ENCODE measurements at places on chromosomes 5 and 9.
A peak's percentile ranks its signal among the peaks of the same experiment; 100 is the strongest.

DNA sequence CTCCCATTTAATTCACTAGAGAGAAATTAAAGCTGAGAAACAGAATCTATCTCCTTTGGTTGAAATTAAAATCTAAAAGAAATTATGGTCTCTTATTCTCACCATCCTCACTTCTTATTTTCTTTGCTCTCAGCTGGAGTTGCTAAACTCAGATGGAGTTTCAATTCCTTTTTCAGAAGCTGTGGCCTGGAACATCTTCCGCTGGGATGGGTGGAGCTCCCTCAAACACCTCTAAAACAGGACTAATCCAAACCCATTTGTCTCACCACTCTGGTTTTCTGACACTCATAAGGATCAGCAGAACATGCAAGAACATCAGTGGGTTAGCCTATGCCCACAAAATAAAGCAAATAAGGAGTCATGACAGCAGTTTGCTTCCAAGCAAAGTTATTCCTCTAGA is 39.6 kb upstream of the CEP78 start:
- DNase-seq, result no peak

- no peak for DNase-seq
Measured at GRCh38 chr5:10595293-10595671, 31.4 kb downstream of the ANKRD33B start.

DNA sequence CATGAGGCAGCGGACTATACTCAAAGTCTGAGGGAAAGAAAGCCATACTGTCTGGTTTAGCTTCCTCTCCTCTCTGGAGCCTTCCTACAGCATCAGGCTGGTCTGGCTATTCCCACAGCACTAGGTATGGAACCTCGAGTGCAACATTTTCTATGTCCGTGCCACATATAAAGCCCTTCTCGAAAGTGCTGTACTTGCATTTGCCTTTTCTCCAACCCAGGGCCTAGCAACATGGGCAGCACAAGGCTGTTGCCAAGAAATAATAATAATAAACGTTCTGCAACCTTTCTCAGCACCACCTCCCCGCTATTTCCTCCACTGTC is 804 bp downstream of the MED10 start:
- no peak for DNase-seq

GRCh38 chr5:177535125-177535524 is 18.4 kb upstream of the DDX41 start:
- no peak for DNase-seq

GRCh38 chr5:142701673-142702311 is 15.9 kb upstream of the FGF1 start:
- DNase-seq, result no peak

DNA sequence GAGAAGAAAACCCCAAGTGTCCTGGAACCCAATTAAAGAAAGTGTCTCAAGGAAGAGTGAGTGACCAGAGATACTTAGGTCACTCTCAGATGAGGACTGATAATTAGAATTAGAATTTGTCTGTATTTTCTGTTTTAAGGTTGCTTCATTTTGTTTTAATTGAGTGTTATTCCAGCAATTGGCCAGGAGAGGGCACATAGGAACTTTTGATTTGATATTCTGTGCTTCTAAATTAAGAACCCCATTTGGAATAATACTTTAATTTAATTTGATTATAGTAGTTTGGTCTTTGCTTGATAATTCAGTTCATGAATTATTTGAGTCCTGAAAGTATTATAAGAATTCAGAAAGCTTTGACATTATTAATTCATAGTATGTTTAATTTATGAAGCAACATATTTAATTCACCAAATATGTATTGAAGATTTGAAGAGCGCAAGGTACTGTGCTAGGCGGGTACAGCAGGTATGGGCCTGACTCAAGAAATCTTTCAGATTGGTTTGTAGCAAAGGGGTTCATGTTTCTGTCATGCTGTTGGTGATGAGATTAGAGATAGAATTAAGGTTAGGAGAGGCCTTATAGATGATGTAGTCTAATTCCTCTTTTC is 4.9 kb downstream of the MRPL22 start:
- no peak for DNase-seq

DNA sequence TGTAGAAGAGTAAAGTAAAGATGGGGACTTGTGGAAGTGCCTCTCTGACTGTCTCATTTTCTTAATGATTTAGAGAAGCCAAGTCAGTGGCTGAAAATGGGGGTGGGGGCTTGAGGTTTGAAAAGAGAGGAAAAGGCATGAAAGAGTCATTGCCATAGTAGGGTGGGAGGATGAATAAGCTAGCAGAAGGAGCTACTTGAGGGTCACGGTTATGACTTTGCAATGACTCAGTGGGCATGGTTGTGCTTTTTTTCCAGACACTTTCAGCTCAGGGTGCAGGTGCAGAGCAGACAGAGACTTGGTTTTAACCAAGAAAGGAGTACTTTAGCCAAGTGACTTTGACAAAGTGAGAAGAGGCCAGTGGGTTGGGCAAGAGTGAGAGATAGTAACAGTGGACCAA is 117.8 kb downstream of the PTTG1 start:
- DNase-seq, result peak; percentile 37

GRCh38 chr9:86792136-86792535 is 155.2 kb downstream of the GAS1 start:
- no peak for DNase-seq

DNA sequence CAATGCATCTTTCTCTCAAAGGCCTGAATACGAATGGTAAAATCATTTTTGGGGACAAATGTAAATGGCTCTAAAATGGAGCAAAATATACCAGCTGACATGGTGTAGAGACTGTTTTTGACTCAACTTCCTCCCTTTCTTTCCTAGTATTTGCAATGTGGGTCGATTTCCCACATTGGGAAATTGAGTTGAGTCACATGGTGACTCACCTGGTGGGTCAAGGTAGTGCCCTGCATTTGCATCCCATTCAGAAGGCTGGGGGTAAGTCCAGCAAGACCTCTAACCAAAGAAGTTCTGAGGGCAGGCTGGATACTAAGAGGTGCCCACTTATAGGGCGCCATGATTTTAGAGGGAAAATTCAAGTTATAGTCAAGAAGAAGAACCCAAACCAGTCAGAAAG is 179.6 kb upstream of the MPDZ start:
- no peak for DNase-seq

GRCh38 chr9:115520646-115521045 is 402.7 kb upstream of the TNC start:
- no peak for DNase-seq

GRCh38 chr5:52809884-52810283 is 22.2 kb downstream of the ITGA1 start:
- DNase-seq, result no peak

DNA sequence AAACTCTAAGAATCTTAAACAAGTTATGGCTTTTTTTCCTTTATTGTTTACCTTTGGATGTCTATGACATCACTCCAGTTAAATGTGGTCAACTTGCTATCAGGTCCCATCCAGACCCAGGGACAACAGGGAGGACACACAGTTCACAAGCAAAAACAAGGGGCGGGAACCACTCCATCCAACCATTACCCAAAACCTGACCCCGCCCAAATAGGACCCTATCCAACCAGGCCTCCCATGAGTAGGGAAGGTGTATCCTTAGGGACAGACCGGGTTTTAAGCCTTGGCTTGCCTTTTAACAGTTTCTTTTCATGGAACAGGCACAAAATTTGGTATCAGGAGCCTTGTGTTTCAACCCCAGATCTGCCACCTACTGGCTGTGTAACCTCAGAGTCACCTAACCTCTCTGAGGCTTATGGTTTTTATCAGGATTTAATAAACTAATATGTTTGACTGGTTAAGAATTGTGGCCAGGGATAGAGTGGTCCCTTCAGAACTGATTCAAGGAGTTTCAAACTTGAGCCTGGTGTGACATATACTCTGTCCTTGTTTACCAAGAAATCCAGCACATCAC is 127.7 kb upstream of the RAD23B start:
- no peak for DNase-seq

- no peak for DNase-seq
Measured at GRCh38 chr5:22431840-22432239, 421.3 kb downstream of the CDH12 start.

- no peak for DNase-seq
Measured at GRCh38 chr5:92594031-92594430, 987.0 kb downstream of the NR2F1-AS1 start.

DNA sequence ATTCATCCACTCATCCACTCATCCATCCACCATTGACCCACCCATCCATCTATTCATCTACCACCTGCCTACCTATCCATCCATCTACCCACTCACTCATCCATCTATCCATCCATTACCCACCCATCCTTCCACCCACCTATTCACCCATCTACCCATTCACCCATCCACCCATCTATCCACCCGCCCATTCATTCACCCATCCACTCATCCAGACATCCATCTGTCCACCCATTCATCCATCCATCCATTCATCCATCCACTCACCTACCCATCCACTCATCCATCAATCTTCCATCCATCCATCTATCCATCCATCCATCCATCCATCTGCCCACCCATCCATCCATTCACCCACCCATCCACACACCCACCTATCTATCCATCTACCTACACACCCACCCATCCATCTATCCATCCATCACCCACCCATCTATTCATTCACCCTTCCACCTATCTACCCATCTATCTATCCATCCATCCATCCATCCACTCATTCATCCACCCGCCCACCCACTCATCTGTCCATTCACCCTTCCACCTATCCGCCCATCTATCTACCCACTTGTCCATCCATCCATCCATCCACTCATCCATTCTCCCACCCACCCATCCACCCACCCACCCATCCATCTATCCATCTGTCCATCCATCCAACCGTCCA is 23.2 kb downstream of the PSAT1 start:
- DNase-seq, result no peak

- DNase-seq, result no peak
Measured at GRCh38 chr5:60208716-60209115, 315.2 kb upstream of the PDE4D start.

- DNase-seq, result no peak
Measured at GRCh38 chr9:69905286-69905685, 84.7 kb downstream of the CFAP95 start.
